ENCODE measurements at places on chromosomes 7 and 10. TPM values are rescaled to one million over a fixed set of nuclear protein-coding genes. Genes with fewer than 3 reads are reported as not detected.

DNA sequence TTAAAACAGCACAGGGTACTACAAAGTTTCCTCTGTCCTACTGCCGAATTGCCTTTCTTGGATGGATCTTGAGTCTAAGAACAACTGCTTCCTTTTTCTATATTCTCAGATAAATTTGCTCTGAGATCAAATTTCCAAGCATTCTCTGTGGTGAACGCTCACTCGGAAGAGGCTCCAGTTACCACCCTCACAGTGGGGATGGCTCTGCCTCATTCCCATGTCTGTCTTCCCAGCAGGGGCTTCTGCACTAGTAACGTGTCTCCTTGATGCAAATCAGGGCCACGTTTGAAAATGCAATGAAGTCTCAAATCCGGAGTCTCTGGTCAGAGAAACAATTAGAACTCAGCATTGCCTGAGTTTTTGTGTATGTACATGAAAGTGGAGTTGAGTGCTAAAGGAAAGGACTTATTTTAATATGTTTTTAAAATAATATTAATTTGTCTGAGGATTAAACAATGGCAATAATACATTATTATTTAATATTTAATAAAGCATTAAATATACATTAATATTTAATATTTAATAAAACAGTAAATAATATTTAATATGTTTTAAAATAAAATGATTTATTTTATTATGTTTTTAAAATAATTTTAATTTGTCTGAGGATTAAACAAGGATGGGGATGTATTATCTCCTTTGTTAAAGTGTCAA is 61.8 kb downstream of the INHBA start:
- DNase-seq: no peak

- DNase-seq: no peak
These were observed 116.5 kb downstream of the GRM3 start for GRCh38 chr7:86760236-86760635.

DNA sequence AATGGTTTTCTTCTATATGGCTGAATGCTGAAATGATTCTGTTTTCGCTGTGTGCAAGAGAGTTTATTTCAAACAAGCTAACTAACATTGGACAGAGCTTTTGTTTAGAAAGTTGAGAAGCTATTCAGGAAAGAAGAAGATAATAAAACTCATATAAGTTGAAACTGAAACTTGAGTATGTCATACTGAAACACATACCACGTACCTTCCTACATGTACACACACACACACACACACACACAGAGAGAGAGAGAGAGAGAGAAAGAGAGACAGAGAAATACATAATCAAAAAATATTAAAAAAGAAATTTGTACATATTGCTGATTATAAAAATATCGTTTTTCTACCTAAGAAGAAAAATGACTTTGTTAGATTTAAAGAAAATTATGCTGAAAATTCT is 561.9 kb upstream of the KCND2 start:
- no peak for DNase-seq

HOXA4 gene
- total RNA-seq: 0.97 TPM

DNA sequence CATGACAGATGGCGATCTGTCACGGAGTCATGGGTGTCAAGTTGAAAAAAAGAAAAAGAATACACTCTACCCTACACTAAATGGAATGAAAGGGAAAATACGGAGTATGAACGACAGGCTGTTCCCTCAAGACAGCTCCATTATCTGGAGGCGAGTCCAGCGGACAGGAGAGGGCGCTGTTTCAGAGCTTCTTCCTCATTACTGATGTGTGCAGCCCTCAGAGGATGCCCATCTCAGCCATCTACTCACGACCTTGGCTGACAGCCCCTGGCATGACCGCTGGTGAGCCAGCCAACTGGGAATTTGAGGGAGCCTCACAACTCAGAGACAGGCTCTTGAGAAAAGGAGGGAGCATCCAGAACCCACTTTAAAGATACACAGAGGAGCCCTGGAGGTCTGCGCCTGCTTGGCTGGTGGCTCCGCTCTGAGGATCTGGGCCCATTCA is 49.6 kb upstream of the SMNDC1 start:
- peak; percentile 84 for DNase-seq

DNA sequence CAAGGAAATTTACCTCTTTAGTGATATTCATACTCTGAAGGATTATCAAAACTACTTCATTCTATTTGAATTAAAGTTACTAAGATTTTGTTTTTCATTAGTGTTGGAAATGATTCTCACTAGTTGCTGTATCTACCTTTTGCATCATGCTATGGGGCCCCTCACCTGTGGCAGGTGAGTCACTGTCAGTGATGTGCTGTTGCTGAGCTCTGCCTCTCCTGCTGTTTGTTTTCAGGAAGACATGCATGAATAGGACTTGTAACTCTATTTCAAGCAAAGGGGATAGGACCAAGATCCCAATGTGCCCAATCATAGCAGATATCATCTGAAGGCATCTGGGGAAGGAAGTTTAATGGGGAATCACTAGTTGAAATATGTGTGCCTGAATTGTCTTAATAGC is 57.4 kb upstream of the AGR3 start:
- DNase-seq: no peak

- DNase-seq: no peak
These were observed 9.9 kb upstream of the OR6V1 start for GRCh38 chr7:143042159-143042789.

- DNase-seq: peak; percentile 93
These were observed 39.9 kb upstream of the TMEM229A start for GRCh38 chr7:124072603-124073309.
